ENCODE measurements at places on chromosomes 12 and 14. TPM values are rescaled to one million over a fixed set of nuclear protein-coding genes. Genes with fewer than 3 reads are reported as not detected.

GRCh38 chr12:12224240-12224940 is 42.5 kb downstream of the LRP6 start:
- DNase-seq, result no peak

DNA sequence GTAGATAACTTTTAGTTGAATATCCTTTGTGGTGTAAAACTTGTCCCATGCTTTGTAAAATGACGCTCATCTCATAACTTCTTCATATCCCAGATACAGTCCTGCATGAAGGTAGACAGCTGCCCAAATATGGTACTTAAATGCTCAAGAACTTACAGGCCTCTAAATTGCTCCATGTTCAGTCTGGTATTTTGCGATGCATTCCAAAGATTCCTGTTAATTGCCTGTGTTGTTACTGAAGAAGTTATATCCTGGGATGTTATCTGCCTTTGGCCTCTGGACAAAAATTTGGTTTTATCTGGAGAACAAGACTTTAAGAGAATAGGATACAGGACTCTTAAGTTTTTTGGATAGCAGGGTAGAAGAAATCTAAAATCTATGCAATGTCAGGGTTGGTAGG is 473.0 kb downstream of the PCNX1 start:
- no peak for DNase-seq

- no peak for DNase-seq
Observed at GRCh38 chr12:110037315-110037714, 11.0 kb downstream of the C12orf76 start.

- DNase-seq, result no peak
Observed at GRCh38 chr12:75677522-75677921, 166.1 kb upstream of the KRR1 start.

GRCh38 chr14:86450085-86450484 is 920.1 kb downstream of the FLRT2 start:
- DNase-seq, result no peak

- DNase-seq, result no peak
Observed at GRCh38 chr12:42144158-42144407, 591 bp downstream of the GXYLT1 start.

- DNase-seq, result no peak
Observed at GRCh38 chr12:119615518-119616475, 22.2 kb downstream of the TMEM233 start.

GRCh38 chr12:48994224-48995085 is 4.7 kb downstream of the DDN start:
- no peak for DNase-seq

DNA sequence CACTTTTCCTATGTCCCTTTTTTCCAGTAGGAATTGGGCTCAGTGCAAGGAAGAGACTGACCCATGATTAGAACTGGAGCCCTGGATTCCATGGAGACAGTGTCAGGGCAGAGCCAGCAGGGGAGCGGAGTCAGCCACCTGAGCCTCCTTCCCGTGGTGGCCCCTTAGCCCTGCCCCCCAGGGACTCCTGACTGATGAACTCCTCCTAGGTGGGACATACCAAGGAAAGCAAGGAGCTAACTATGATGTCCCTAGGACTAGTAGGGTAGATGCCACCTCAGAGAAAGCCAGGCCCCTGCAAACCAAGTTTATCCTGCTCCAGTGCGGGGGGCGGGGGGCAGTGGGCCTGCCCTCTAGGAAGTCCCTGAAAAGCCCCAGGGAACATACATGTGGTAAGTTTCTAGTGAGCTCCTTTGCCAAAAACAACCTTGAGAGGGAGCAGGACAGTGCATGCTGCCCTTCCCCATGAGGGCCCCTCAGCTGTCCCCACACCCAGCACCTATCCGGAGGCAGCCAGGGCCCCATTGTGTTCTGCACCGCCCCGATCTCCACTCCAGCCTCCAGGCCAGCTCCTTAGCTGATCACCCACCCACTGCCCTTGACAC is 6.2 kb upstream of the COL2A1 start:
- no peak for DNase-seq

- DNase-seq, result no peak
Observed at GRCh38 chr14:102097441-102098135, 10.7 kb upstream of the HSP90AA1 start.

DNA sequence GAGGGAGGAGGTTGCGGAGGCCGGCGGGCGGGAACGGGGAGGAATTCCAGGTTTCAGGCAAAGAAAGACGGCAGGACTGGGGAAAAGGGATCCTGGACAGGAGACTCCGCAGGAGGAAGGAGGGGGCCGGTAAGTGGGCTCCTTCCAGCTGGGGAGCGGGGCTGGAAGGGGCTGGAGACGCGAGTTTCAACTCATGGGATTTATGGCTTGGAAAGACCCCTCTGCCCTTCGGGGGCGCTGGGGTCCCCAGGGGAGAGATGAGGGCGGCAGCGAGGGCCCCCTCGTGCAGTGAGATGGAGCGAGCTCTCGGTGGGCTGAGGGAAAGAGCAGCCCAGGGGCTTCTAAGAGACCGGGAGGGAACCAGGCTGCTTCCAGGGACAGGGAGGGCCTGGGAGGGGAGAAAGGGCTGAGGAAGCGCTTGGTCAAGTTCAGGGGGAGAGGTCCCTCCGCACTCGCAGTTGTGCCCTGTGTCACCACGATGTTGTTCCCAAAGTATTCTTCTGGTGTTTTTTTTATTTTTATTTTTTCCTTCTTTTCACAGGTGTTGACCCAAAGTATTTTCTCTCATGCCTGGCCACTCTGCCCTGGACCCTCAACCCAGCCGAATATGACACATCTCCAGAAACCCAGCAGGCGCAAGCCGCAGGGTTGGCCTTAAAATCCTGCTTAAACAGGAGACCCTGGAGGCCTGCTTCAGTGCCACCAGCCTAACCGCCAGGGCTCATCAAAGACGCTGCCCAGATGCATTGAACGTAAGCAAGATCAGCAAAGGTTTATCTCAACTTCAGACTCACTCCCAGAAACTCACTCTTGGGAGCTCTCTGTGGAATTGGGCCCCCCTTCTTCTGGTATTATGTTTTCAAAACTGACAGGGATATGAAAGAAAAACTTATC is 16.1 kb downstream of the TNFAIP2 start:
- no peak for DNase-seq

DNA sequence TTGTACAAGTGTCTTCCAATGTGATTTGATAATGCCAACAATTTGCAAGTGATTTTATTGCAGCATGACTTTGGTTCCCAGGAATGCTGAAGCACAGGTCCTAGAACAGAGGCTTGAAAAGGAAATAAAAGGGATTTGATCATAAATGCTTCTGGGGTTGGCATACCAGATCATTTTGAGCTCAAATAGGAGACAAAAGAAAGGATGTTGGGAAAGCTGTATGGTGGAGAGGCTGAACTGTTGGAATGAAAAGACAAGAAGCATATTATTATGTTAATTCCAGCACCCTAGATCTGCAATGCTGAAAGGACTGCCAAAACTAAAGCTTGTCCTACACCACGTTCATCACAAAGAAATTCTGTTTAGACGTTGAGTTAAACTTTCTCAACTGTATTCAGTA is 143.1 kb downstream of the BICD1 start:
- DNase-seq, result peak; percentile 27

DNA sequence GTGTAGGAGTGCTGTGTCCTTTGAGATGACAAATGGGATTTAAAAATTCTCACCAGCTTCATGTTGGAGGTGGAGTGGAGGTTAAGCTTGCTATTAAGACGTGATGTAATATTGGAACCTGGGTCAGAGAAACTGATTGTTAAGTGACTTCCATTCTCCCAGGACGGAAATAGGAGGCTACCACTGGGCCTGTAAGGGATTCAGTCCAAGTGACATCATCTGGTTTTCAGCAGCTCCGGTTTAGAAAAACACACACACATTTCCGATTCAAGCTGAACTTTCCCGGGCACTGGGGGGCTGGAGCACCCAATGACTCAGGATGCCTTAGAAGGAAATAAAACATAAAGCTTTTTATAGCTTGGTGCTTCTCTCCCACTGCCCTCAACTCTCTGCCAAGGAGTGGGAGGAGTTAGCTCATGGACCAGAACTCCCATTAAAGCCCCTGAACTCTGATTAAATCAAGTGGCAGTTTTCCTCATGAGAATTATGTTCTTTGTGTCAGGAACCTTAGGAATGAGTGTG is 12.4 kb downstream of the CALM1 start:
- peak; percentile 79 for DNase-seq

DNA sequence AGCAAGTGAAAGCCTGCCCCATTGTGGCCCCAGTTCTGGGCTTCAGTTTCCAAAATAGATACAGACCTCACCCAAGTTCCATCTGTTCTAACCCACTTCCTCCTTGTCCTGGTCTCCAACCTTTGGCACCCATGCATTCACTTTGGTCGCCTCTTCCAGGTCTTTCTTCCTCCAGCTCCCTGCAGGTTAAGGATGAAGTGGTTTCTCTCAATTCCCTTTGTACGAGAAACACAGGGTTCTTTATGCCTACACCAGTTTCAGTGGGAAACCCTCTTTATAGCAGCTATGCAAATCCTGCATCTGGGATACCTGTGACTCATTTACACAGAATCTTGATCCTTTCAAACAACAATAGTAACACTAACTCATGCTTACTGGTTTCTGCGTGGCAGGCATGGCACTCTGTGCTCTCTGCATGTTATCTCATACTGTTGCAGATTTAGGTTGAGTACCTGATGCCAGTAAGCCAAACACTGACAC is 110.6 kb upstream of the AMIGO2 start:
- peak; percentile 80 for DNase-seq

GRCh38 chr14:34356264-34356654 is 105.8 kb downstream of the SPTSSA start:
- peak; percentile 84 for DNase-seq

GRCh38 chr12:10395390-10395998 is 5.7 kb upstream of the KLRK1 start:
- DNase-seq, result peak; percentile 91

DNA sequence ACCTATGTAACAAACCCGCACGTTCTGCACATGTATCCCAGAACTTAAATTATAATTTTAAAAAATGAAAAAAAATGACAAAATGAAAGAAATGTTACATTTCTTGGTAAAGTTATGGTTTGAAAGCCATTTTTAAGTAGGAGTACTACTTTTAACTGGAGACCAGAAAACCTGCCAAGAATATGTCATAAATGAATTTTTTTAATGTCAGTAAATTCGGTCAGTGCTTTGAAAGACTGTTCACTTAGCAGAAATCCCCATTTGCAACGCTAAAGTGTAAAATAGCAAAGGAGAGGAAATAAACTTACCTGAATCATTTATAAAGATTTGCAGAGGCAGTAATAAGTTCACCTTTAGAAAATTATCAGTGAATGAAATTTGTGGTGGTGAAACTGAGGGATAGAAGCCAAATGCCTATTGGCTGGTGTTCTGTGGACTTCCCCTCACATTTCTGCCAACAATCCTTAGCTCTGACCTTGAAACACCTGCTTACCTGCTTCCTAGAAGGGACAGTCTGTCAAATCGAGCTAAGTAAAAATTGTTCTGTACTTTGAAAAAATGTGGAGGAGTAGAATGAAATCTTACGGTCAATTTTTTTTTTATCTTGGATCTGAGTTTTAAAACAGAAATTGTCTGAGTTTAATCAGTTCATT is 714.2 kb downstream of the SLC6A15 start:
- DNase-seq, result no peak

GRCh38 chr12:38934078-38934584 is 28.7 kb upstream of the CPNE8 start:
- no peak for DNase-seq

DNA sequence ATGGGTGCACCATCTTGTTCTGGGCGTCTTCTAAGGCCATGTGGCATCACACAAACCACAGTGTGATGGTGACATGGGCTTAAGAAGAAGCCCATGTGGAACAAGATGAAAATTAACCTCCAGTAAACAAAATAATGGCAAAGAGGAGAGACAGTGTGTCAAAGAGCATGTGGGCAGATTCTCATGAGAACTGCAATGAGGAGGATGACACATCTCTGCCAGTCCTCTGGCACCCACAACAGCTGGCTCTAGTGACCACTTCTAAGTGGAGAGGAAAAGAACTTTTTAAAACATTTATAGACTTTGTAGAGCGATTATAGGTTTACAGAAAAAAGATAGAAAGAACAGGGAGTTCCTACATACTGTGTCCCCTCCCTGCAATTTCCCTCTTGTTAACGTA is 401.4 kb downstream of the ATP23 start:
- DNase-seq, result no peak

DNA sequence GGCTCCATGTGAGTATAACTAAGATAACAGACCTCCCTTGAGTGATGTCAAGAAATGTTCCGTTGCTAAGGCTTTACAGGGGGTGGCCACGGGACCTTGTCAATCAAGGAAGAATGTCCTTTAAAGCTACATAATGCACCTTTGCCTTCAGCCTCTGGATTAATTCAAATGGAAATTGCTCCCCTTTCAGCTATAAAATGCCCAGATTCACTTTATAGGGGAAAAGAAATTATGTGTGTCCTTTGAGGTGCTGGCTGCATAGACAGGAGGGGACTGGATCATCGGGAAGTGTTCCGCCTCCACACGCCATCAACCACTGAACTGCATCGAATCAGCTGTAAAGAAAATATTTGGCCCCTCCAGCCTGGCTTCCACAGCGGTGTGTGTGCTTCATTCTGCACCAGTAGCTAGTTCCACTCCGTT is 415.4 kb downstream of the DPF3 start:
- no peak for DNase-seq

DNA sequence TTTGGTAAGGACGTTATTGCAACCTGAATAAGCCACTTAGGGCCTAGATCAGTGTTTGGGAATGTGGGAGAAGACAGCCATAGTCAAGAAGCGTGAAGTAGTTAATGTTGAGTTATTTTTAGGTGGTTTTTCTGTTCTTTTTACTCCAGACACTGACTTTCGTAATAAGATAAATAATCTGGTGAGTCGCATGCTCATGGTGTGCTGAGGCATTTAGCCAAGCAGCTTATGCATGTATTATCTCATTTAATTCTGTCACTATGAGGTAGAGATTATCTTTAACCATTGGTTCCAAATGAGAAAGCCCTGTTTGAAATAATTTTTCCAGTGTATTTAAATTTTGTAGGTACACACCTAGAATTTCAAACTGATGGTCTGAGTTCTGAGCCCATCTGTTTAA is 67.3 kb downstream of the RCOR1 start:
- DNase-seq, result peak; percentile 63

DNA sequence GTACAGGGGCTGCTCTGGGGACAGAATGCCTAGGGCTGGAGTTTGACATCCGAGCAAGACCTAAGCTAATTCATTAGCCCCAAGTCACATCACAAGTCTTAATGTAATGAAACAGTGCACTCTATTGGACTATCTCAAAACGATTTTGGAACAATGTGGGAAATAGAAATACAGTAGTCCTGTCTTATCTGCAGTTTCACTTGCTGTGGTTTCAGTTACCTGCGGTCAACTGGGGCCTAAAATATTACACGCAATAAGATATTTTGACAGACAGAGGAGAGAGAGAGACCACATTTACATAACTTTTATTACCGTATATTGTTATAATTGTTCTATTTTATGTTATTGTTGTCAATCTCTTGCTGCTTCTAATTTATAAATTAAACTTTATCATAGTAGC is 21.1 kb downstream of the MOAP1 start:
- DNase-seq, result no peak

GRCh38 chr14:95199298-95199983 is 42.1 kb upstream of the DICER1 start:
- DNase-seq, result no peak

PZP gene
- not detected for total RNA-seq

CLEC2B gene
- total RNA-seq, result 0.17 TPM

HAL gene
- 0.51 TPM for total RNA-seq

POLE gene
- total RNA-seq, result 13.7 TPM

SLC25A21 gene
- total RNA-seq, result 1.3 TPM

DIO2 gene
- not detected for total RNA-seq

MYL6 gene
- 525 TPM for total RNA-seq

TBX5 gene
- not detected for total RNA-seq

SIX4 gene
- 14.2 TPM for total RNA-seq

SLC7A8 gene
- 74.5 TPM for total RNA-seq

TGM1 gene
- total RNA-seq, result 21.9 TPM

CPSF2 gene
- total RNA-seq, result 117 TPM

All from mammary epithelial cell (primary cell).